ENCODE measurements at places on chromosomes 2 and 18.

- no peak for DNase-seq
These were observed 39.8 kb downstream of the ADCYAP1 start for GRCh38 chr18:944440-944839.

DNA sequence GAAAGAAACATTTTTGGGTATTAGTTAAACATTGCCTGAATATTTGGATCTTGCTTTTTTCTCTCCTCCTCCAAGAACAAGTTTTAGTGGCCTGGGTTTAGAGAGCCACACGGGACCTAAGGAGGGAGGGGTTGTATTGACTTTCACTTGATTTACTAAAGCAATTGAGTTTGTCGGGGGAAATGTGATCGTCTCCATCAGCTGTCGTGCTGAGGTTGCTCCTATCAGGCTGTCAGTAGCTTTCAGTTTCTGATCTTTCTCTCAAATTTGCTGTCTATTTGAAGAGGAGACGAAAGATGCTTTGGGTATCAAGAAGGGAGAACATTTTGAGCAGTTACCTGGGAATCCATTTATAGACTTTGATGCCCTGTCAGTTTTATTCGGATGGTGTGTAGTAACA lies 106.0 kb downstream of the SETBP1 start:
- no peak for DNase-seq

DNA sequence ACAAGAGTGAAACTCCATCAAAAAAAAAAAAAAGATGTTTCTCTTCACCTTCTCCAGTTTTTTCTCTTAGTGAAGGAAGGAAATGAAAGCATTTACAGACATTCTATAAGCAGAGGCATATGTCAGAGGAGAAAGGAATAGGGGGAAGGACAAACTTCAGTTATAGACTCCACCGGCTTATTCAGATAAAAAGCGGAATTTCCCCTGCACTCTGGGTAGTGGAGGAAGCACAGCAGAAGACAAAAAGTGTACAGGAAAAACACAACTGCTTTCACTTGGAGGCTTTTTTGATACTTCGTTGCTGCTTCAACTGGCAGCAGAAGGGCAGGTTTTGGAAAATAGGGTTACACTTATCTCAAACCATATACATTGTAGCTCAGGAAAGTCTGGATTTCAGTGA lies 3.2 kb upstream of the MGAT4A start:
- DNase-seq, result no peak

DNA sequence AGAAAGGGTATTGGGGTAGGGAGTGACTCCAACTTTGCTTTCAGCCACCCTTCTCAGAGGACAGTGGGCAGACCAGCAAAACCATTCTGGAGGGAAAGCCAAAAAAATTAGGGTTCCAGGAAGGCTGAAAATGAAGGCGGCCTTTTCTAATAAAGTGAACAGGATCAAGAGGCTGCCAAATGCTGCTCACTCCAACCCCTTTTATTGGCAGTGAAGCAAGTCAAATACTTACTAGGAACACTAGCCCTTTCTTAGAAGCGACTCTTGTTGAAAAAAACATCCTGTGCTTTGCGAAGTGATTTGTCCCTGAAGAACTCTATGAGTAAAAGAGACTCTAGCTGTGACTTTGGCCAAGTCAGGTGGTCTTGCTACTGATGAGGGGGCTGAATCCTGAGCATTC lies 83.6 kb upstream of the CYP1B1 start:
- DNase-seq, result no peak

- no peak for DNase-seq
These were observed 206.1 kb upstream of the CDH7 start for GRCh38 chr18:65544701-65545100.

DNA sequence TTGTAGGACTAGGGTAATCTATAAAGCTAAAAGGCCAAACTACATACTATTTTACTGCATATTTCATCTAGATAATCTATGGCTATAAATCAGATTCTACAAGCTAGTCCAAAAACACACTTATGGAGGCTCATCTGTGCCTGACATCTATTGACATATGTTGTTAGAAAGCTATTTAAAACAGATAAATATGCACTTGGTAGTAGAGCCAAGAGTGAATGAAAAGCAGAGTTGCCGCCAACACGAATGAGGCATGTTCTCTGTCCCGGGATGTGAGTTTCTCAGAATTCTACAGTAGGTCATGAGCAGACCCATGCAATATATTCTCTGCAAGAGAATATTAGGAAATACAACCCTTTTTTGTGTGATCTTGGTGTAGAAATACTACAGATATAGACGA lies 66.7 kb upstream of the LPIN2 start:
- no peak for DNase-seq

DNA sequence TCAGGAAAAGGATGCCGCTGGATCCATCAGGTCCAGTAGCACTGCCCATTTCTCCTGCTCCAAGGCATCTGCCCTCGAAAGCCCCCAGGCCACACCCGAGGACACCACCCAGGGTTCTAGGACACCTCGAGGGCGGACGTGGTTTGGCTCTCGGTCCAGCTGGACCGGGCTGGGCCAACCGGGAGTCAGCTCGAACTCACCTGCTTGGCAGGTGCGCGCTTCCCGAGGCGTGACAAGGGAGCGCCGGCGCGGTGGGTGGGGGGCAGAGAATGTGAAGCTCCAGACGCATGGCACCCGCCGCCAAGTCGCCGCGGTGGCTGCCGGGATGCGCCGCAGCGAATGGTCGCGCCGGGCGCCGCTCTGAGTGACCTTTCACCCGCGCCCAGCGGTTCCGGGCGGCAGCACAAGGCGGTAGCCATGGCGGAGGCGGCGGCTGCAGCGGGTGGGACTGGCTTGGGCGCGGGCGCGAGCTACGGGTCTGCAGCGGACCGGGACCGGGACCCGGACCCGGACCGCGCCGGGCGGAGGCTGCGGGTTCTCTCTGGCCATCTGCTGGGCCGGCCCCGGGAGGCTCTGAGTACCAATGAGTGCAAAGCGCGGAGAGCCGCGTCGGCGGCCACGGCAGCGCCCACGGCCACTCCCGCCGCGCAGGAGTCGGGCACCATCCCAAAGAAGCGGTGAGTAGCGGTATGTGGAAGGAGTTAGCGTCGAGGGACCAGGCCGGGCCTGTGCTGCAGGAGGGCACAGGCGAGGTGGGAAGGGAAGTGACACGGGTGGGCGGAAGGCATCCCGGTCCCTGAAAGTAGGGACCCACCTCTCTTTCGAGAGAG lies at the start of gene AGPS:
TSS of gene AGPS (plus strand) at position 401 of the 830 bp plus-strand sequence. CDS start at position 418, 17 bp downstream.
- peak; percentile 74 for DNase-seq

- no peak for DNase-seq
These were observed 10.6 kb downstream of the SCN3A start for GRCh38 chr2:165193178-165193777.

GRCh38 chr2:43443282-43443681 lies 152.6 kb downstream of the THADA start:
- DNase-seq, result no peak

DNA sequence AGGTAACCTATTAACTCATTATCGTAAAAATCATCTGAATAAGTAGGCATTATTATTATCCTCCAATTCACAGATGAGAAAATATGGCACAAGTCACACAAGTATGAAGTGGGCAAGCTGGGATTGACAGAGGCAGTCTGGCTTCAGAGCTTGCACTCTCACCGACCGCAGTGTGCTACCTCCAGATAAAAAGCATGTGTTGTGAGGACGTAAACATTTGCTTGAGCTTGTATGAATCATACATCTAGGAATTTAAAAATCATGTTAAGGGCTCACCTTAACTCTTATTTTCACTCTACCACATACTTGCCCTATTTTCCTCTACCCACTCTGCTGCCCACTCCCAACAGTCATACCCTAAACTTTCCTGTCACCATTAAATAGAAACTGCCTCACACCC lies 65.3 kb upstream of the AMMECR1L start:
- no peak for DNase-seq

DNA sequence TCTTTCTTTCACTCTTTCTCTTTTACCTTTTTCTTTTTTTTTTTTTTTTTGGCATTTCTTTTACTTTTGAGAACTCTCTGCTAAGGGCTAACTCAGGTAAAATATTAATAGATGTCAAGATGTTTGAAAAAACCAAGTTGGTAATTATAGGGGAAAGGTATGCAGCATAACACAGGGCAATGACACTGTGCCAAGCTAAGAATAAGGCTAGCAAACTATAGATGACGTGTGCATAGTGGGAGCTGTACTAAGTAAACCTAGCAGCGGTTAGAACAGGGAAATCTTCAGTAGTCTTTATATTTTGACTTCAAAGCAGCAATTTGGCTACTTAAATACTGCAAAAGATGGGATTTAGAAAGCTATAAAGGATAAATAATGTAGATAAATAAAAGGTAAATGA lies 415.4 kb upstream of the RGPD4 start:
- no peak for DNase-seq

DNA sequence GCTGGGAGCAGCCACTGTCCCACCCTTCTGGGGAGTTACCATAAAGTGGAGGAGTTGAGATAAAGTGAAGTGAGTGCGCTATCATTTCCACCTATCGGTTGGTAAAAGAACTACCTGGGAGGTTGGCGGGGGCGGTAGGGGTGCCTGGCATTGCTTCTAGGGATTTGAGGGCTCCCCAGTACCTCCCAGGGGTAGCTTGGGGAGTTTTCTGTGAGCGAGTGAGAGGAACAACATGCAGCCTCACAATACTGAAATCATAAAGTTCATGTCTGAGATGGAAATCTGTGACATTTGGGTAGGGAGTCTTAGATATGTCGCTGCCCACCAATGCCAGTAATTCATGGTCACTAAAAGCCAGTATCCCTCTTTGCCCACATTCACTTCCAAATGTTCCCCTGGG lies 68.7 kb downstream of the PRKCE start:
- no peak for DNase-seq

DNA sequence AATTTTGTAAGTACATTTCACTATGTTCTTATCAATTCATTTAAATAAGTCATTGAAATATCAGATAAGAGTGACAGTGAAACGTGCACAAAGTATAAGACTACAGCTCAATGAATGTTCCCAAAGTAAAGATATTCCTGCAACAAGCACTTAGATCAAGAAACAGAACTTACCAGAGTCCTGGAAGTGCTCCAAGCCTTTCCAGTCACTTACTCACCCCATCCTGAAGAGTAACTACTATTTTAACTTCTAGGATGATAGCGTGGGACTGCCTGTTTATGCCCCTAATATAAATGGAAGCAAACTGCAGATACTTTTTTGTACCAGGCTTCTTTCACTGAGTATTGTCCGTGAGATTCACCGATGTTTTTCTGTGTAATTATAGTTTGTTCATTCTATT lies 768.9 kb downstream of the SLC4A3 start:
- no peak for DNase-seq

DNA sequence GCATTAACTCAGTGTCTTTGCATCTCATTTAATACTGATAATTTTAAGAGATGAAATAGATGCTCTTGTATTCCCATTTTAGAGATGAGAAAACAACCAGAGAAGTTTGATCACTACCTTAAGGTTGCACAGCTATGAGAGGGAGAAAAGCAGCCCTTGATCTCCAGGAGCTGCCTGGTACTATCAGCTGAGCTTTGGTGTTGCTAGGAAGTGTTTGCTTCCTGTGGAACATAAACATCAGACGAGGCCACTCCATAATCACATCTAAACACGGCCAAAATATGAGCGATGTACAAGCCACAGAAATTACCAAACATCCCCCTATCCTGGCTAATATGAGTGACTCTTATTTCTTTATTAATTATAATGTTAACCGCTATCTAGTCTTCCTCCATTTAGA lies 620 bp upstream of the WDFY1 start:
- DNase-seq, result no peak

- DNase-seq, result no peak
These were observed 722 bp downstream of the MAP4K4 start for GRCh38 chr2:101698014-101698843.

GRCh38 chr18:56382541-56382940 lies 255.9 kb downstream of the TXNL1 start:
- DNase-seq, result no peak

GRCh38 chr2:20506201-20506685 lies 59.4 kb downstream of the RHOB start:
- DNase-seq, result no peak

- no peak for DNase-seq
These were observed 86.6 kb downstream of the ARHGAP28 start for GRCh38 chr18:6816154-6816553.

GRCh38 chr2:205358351-205358815 lies 323.9 kb upstream of the NRP2 start:
- DNase-seq, result no peak

DNA sequence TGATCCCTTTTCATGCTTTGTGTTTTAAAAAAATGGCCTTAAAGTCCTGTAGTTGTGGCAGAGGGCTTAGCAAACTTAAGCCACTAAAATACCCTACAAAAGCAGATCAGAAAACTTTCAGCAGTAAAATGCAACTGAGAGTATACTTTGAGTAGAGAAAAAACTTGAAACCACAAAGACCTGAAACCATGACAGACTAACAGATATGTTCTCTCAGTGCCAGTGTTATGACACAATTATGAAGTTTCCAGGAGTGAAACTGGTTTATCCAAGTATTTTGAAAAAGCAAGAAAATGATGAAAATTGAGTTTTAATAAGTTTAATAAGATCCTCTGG lies 74.5 kb downstream of the SPRED2 start:
- DNase-seq, result no peak

DNA sequence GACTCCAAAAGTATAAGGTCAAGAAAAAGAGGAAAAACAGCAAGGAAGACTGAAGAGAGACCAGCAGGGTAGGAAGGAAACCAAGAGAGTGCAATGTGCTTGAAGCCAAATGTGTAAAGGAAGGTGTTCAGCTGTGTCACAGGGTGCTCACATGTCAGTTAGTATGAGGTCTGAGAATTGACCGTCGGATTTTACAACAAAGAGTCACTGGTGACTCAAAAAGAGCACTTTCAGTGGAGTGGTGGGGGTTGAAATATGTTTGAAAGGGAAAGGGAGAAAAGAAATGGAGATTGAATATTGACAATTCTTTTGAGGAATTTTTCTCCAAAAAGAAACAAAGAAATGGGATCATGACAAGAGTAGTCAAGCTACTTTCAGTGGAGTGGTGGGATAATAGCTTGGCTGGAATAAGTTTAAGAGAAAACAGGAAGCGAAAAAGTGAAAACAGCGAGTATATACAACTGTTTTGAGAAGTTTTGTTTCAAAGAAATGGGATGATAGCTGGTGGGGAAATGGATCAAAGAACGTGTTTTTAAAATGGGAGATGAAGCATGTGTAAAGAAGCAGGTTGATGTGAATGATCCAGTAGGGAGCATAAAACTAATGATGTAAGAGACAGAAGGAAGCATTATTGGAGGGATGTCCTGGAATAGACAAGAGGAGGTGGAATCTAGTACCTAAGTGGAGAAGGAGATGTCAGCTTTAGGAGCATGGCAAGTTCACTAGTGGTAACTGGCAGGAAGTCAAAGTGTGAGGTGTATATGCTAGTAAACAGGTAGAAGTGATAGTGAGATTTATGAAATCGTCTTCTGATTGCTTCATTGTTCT lies 3.6 kb upstream of the TSPYL6 start:
- DNase-seq, result no peak
